ENCODE measurements at places on chromosomes 1 and 21.

DNA sequence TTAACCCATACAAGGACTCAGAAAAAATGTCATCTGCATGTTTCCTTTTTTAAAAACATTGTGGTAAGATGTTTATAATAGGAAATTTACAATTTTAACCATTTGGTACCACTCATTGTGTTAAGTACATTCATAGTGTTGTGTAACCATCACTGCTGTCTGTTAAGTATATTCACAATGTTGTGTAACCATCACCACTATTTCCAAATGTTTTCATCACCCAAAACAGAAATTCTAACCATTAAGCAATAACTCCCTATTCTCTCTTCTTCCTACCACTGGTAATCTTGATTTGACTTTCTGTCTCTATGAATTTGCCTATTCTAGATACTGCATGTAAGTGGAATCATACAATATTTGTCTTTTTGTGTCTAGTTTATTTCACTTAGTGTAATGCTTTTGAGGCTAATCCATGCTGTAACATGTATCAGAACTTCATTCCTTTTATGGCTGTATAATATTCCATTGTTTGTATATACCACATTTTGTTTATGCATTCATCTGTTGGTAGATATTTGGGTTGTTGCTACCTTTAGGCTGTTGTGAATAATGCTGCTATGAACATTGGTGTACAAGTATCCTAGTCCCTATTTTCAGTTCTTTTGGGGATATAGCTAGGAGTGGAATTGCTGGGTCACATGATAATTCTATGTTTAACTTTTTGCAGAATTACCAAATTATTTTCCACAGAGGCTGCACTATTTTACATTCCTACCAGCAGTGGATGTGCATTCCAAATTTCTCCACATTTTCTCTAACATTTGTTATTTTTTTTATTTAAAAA, 14.1 kb downstream of the HIPK1 start:
- no peak for DNase-seq

DNA sequence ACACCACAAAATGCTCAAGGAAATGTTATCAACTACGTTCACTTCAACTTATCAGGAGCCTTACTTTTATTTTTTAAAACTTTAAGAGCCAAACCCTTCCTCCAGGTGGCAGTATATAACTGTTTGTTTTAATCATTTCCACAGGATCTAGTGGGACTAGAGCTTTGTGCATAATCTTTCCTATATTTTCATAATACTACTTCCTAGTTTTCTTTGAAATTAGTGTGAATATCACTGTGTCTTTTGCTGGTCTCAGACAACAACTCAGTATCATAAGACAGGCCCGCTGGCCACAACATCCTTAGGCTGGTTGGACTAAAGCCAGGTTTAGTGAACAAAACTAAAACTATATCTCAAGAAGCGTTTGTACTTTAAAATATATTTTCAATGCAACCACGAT, 145.5 kb downstream of the TIAM1 start:
- DNase-seq: peak; percentile 20

GRCh38 chr1:15153184-15153841, at the start of gene TMEM51:
TMEM51 (plus strand) TSS chr1:15153747; CDS start chr1:15215088, 61,341 bp downstream.
- no peak for DNase-seq

- DNase-seq: peak; percentile 24
These were observed 12.6 kb downstream of the FLG2 start for GRCh38 chr1:152347116-152347728.

GRCh38 chr21:35381743-35382310, 332.7 kb upstream of the RUNX1 start:
- no peak for DNase-seq

- no peak for DNase-seq
These were observed 42.7 kb downstream of the RGL1 start for GRCh38 chr1:183847641-183848040.

DNA sequence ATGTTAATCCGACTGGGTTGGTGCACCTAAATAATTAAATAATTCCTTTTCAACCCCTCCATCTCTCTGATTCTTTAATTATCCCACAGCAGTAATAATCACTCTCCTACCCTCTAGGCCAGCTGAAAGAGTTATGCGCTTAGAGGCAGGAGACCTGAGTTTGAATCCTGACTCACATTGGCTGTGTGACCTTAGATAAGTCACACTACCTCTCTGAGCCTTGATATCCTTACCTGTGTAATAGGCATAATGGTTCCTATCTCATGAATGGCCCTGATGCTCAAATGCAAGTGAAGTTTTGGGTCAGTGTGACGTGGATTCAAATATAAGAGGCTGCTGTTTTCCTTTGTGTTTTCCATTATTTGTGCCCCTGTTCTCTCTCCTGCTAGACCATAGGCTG, 8.1 kb downstream of the MYOM3 start:
- no peak for DNase-seq

- DNase-seq: no peak
These were observed 24.0 kb downstream of the QSOX1 start for GRCh38 chr1:180178511-180179161.

DNA sequence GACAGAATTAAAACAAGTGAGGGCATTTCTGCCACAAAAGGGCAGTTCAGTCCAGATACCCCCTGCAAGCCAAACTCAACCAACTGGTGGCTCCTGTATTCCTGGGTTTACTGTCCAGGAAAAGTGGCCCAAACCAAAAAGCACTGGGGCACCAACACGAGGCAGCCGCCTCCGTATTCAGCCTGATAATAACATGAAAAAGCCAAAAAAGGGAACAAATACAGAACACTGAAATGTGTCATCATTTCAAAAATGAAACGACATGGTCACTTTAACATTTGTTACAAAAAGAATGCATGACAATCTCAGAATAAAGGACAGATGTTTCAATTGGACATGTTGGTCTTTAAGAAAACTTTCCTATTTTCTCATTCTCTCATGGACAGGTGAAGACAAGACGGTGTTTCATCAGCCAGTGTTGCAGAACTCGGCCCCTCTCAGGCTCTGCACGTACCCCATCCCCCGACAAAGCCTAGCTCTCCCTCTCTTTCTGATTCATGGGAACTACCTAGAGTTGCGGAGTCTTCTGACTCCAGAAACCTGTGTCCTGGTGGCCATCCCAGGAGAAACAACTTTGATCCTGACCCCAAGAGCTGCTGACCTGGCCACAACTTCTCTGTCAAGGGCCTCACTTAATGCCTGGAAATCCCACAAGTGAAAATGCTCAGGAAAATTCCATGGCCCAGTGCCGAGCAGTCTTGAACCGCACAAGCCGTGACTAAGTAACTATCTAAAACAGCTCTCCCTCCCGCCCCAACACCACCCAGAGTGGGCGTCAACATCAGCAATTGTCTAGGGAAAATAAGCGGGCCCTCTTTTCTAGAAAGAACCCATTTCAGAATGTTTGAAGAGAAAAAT, 27.1 kb downstream of the ZBTB17 start:
- DNase-seq: no peak

- DNase-seq: no peak
These were observed 20.2 kb downstream of the DHRS3 start for GRCh38 chr1:12597792-12598191.

- no peak for DNase-seq
These were observed 423 bp downstream of the URB1 start for GRCh38 chr21:32392299-32392879.

DNA sequence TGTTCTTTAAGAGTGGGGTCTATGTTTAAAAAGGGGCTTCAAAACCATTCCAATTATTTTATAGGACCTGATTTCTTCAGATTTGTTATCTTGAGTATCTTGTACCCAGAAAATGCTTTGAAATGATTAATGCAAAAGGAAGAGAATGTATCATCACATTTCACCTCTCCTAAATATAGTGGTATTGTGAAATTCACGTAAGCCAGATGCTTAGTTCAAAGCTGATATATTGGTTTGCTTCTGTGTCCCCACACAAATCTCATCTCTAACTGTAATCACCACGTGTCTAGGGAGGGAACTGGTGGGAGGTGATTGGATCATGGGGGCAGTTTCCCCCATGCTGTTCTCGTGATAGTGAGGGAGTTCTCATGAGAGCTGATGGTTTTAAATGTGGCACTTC, 8.5 kb downstream of the SOAT1 start:
- DNase-seq: no peak

DNA sequence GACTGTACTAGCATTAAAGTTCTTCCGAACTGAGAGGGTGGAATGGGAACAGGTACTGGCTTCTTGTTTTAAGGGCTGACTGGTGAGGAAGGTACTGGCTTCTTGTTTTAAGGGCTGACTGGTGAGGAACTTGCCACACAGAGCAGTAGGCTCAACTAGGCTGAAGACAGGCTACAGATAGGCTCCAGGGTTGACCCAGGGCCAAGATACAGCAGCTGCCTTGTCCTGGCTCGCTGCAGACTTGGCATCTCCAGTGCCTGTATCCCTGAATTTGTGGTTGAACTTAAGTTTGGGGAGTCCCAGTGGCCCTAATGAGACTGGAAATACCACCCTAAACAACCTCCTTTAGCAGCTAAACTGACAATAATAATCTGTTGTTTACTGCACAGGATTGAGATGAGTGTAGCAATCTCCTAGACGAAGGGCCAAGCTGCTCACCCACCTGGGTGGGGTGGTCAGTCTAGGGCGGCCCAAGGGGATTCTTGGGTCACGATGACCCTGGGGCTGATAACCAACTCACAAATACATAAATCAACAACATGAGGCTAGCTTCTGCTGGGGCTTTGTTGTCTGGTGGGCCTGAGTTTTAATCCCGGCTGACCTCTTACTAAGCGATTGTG, 227.1 kb downstream of the DISC1 start:
- DNase-seq: no peak

GRCh38 chr1:205324781-205325180, 3.2 kb upstream of the NUAK2 start:
- DNase-seq: no peak

DNA sequence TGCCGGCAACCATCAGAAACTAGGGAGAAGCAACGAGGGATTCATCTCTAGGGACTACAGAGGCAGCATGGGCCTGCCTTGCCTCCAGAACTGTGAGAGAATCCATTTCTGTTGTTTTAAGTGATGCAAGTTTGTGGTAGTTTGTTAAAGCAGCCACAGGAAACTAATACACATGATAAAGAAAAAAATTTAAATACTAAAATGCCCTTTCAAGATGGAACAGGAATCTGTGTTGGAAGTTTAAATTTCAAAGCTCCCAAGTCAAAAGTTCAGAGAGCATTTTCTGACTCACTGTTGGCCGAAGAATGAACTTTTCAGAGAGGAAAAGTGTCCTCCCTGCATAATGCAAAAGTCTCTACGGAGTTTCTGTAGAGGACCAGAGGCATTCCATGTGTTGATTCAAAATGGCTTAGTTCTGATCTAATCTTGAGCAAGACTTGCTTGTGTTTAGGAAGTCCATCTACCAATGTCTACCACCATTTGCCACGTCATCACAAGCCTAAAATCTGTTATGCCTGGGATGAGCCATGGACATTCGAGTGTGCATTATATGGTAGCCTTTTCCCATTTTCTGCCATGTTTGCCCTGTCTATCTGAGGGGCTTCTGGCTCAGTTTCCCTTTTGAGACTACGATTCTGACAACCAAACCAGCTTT, 22.4 kb upstream of the ARHGAP29 start:
- no peak for DNase-seq

DNA sequence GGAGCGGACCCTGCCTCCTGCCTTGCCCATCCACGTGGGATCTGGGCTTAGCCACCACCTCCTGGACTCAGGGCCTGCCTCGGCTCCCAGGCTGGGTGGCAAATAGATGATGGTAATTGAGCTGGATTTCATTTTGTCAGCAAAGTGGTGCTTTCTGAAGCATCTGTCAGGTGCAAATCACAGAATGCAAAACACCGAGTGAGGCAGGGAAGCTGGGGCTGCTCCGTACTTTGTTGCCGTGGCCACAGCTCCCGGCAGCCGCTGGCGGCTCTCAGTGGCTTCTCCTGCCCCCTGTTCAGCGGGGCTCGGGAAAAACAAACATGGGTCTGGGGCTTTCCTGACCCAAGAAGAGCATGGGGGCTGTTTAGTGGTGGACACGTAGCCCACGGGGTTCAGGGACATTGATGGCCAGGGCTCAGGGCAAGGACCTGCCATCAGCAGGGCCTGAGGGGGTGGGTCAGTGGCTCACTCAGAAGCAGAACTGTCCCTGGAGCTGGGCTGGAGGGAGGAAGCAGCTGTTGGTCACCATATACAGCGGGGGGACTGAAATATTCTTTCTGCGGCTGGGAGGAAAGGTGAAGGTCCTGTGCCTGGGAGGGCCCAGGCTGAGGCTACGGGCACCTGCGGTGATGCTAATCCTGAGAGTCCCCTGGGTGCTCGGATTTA, 130.0 kb upstream of the VAMP3 start:
- DNase-seq: no peak

- no peak for DNase-seq
These were observed 2.5 kb downstream of the PHLDA3 start for GRCh38 chr1:201466492-201466891.

- DNase-seq: no peak
These were observed 55.8 kb downstream of the CENPF start for GRCh38 chr1:214658785-214659184.

DNA sequence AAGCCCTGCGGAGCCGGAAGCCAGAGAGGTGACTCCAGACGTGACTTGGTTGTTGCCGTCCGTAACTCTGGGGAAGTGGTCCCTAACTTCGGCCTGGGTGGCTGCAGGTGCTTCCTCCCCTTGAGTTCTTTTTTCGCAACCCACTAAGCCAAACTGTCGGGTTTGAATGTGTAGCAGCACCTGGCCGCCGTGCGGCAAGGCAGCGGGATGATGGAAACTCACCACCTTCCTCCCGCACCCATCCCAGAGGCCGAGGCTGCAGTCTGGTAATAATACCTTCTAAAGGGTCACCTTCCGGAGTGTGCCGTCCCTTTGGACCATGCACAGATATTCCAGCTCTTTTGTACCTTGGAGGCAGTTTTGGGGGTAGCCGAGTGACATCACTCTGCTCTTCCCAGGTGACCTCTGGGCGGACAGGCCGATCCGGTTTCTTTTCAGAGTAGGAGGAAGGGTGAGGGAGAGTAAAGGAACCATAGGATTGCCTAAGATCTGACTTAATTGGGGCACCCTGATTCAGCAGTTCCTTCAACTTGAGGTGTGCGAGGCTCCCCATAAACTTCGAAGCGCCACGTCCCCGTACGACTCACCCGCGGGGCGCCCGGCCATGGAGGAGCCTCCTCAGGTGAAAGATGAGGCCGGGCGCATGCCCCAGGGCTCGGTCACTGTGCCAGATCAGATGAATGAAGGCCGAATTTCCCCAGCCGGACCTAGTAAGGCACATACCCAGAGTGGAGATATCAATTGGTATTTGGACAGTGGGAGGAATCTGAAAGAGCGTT, 1.0 kb downstream of the KCNK1 start:
- no peak for DNase-seq

DNA sequence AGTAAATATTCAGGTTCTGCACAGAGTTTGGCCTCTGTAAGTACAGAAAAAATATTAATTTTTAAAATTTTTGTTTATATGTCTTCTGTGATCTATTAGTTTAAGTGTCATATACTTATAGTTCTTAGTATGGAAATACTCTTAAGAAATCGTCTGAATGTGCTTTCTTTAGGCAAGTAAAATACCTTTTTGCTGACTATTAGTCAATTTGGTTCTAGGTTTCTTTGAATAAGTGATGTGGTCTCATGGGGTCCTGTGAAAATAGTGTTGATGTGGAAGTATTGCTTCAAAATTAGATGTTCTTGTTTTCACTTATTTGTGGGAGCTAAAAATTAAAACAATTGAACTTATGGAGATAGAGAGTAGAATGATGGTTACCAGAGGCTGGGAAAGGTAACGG, 23.9 kb downstream of the MIGA1 start:
- DNase-seq: no peak
